NCI-H446 (cell line): ENCODE measurements at places on chromosomes 2 and 18.

- no peak for DNase-seq
Observed at GRCh38 chr2:134070281-134070741, 183.6 kb upstream of the MGAT5 start.

- no peak for DNase-seq
Observed at GRCh38 chr2:119078796-119079195, 79.8 kb downstream of the C1QL2 start.

GRCh38 chr2:181334158-181334826 is 122.9 kb upstream of the ITGA4 start:
- DNase-seq, result no peak

GRCh38 chr2:231542136-231542535 is 11.9 kb upstream of the NMUR1 start:
- DNase-seq, result no peak

DNA sequence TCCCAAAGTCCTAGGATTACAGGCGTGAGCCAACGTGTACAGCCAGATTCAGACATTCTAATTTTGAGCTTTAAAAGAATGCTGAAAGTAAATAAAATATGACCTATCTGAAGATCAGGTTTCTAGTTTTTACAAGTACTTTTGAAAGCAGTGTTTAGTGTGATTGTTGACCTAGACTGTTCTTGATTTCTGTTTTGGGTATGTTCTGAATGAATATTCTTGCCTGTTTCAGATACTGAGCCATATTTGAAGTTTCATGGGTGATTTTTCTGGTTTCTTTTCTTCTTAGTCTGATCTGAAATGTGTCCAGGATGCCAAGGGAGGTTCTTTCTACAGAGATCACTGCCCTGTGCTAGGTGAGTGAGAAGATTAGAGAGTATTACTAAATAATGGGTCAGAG is 37.2 kb downstream of the MIB1 start:
- DNase-seq, result no peak

DNA sequence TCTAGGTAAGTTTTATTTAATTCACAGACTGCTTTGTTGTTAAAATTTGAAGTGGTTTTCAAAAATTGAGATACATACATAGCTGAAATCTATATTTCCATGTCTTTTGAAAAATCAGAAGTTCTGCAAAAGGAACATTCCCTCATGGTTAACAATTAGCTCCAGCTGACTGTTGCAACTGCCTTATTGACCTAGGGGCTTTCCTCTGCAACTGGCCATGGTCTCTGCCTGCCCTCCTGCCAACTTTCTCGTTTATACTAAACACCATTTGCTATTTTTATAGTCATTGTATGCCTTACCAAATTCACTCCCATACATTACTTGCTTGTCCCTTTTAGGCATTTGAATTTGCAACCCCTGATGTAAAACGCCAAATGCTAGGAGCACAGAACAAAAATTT is 107.2 kb downstream of the PID1 start:
- DNase-seq, result no peak

DNA sequence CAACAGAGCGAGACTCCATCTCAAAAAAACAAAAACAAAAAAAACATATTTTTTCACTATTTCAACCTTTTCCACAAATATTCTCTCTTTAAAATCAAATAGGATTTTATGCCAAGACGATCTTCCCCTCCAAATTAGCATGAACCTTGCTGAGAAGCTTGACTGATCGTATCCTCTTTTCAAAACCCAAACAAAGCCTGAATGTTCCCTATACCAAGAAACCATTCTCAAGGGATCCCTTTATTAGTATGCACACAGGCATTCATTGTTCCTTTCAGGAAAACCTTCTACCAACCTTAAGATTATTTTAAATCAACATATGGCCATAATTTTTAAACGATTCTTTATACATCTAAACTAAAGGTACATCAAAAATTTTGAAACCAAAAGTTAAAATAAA is 6.3 kb downstream of the SPIRE1 start:
- no peak for DNase-seq

DNA sequence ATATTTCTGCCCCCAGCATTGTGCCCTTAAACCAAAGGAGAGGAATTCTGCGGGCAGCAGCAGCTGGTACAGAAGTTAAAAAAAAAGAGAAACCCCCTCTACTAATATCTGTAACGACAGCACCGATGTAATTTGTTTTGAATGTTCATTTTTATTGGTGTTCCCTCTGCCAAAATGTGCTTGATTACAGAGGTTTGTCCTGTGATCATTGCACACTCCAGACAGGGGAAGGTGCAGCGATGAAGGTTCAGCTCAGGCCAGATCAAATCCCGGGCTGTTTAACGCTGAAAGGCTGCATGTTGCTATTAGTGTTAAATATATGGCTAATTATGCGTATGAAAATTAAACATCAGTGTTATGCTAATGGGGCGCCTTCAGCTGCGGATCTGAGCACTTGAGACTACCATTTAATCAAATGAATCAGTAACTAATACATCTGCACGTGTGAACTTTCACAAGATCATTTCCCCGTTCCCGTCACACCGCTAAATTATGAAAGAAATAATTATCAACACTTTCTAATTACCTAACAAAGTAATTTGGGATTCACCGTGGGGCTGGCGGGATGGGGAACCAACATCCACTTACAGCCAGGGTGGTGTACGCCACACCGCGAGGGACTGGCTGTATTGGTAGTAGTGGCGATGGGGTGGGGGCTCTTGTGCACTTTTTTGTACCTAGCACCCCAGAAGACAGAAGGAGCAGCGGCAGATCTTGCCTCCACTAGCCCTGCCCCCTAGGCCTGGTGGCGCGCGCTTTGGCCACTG is 1.5 kb upstream of the DLX1 start:
- no peak for DNase-seq
